ENCODE measurements at places on chromosomes 16 and 17.

DNA sequence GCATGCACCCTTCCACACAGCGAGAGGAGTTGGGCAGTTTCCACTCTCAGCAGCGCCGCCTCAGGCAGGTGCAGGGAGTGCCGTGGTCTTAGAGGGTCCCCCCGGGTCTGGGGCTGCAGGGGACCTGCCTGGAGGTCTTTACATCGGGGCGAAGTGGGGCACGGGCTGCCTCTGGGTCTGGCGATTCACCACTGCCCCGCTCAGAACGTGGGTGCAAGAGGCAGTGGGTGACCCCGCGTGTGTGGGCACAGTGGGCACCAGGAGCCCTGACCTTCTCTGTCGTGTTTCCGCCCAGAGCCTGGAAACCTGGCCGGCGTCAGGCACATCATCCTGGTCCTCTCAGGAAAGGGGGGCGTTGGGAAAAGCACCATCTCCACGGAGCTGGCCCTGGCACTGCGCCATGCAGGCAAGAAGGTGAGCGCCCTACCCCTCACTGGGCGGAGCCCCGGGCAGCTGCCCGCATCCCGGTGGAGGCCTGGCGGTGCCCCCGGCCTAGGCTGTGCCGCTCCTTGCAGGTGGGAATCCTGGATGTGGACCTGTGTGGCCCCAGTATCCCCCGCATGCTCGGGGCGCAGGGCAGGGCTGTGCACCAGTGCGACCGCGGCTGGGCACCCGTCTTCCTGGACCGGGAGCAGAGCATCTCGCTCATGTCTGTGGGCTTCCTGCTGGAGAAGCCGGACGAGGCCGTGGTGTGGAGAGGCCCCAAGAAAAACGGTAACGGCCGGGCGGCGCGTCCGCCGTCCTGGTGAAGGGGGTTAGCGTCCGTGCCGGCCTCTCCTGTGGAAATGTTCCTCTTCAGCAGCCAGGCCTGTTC is 3.7 kb downstream of the NUBP2 start:
- no peak for DNase-seq

- no peak for DNase-seq
Observed at GRCh38 chr17:79997011-79997660, 38.5 kb downstream of the TBC1D16 start.

GRCh38 chr16:84117494-84117843 is 727 bp upstream of the MBTPS1 start:
- DNase-seq: peak; percentile 14

DNA sequence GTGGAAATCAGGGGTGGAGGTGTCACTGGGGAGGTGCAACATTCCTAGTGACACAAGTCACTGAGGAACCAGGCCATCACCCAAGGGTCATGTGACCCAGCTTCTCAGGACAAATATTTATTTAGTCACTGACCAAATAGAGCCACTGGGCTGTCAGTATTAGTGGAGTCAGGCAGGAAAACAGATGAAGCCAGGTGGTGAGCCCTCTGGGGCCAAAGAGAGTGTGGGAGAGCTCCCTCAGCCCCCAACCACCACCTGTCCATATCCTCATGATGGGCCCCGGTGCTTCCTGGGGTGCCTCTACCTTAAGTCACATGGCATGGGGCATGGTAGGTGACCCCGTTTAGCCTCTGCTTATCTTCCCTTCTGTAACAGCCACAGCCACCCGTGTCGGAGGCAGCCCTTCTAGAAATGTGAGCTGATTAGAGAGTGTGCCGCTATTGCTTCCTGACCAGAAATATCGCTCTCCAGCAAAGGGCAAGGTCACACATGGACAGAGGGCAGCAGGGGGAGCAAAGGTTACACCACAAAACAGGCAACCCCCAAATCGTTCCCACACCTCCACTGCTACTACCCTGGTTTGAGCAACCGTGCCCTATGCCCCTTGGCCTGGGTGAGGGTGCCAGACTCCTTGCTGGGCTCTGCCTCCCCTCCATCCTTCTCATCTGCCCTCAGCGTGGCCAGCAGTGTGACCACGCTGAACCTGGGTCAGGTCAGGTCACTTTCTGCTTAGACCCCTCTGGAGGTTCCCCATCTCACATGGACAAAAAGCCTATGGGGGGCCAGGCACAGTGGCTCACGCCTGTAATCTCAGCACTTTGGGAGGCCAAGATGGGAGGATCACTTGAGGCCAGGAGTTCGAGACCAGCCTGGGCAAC is 8.6 kb upstream of the AKTIP start:
- DNase-seq: no peak

GRCh38 chr17:57247261-57247660 is 9.1 kb upstream of the MSI2 start:
- no peak for DNase-seq

All from NCI-H748 treated with DMSO at 0.1 percent for 48 hours (cell line).